Thyroid gland (tissue), 4 donors: ENCODE measurements at places on chromosomes 1 and 21. TPM values are rescaled to one million over a fixed set of nuclear protein-coding genes. Genes with fewer than 3 reads are reported as not detected.

The ATP1A4 gene
- not detected for total RNA-seq

The UBL4B gene
- not detected for total RNA-seq

The HAX1 gene
- 86.8 TPM for total RNA-seq

The CLCN6 gene
- 16.5 TPM for total RNA-seq

The RNU1-2 gene
- under 0.01 TPM for total RNA-seq

The GREM2 gene
- 1.2 TPM for total RNA-seq

The GNG5 gene
- total RNA-seq = 74.7 TPM

The TNFRSF18 gene
- 0.67 TPM for total RNA-seq

The FCER1G gene
- 19.3 TPM for total RNA-seq

The TCHH gene
- 0.11 TPM for total RNA-seq

DNA sequence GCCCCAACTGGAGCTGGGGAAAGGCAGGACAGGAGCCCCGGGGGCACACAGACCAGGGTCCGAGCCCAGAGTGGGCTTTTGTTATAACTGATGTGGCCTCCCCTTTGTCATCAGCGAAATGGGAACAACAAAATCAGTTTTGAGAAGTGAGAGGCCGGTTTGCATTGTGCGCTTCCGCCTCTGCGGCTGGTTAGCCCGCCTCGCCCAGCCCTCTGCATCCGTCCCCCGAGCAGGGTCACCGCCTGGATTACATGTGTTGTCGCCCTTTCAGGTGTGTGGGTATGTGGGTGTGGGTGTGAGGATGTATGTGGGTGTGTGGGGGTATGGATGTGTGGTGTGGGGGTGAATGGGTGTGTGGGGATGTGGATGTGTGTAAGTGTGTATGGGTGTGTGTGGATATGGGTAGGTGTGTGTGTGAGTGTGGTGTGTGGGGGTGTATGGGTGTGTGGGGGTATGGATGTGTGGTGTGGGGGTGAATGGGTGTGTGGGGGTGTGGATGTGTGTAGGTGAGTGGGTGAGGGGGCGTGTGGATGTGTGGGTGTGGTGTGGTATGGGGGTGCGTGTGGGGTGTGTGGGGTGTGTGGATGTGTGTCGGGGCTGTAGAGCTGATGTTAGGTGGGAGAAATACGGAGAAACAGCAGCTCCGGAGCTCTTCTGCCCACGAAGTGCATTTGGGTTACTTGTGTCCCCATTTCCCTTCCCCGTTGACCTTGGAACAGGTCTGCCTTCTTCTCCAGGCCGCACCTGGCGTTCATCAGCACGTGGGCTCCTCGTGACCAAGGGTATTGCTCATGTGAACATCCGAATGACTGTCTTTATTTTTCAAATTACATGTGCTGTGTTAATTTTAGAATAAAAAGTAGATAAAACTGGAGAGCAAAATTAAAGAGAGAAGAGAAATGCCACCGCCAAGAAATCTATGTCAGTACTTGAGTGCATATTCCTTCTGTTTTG is 67.6 kb downstream of the FHAD1 start:
- no peaks in the 10 kb centered on the region for H3K27me3 ChIP-seq
- no peaks in the 10 kb centered on the region for H3K36me3 ChIP-seq
- H3K27ac ChIP-seq = no peak overlapping the region
- no peaks in the 10 kb centered on the region for H3K4me1 ChIP-seq
- H3K4me3 ChIP-seq = no peak overlapping the region

DNA sequence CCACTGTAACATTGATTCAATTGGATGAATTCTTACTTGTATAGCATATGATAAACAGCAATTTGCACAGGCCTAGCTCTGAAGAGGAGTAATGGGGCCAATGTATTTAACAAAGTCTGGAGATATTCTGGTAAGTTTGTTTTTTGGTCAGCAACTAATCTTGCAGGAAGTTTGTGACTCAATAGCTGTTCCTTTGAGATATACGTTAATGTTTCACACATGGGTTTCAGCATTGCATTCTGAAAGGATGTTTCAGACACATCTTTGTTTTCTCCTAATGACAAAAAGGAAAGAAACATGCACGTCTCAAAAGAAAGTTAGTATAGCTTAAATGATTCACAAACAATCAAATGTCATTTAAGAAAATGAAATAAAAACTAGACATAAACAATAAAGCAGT is 49.0 kb downstream of the LTN1 start:
- H3K27me3 ChIP-seq = no peaks in the 10 kb centered on the region
- no peak for DNase-seq
- H3K36me3 ChIP-seq = peaks cover 5% of the 10 kb centered on the region
- H3K27ac ChIP-seq = no peak overlapping the region
- no peak overlapping the region for H3K4me3 ChIP-seq
- no peaks in the 10 kb centered on the region for H3K4me1 ChIP-seq

GRCh38 chr1:31800674-31800967 is 15.2 kb downstream of the SPOCD1 start:
- no peak overlapping the region for H3K4me3 ChIP-seq
- no peak for DNase-seq
- H3K27ac ChIP-seq = no peak overlapping the region
- H3K4me1 ChIP-seq = no peaks in the 10 kb centered on the region
- no peaks in the 10 kb centered on the region for H3K36me3 ChIP-seq

GRCh38 chr1:84425150-84425896 is 27.0 kb downstream of the DNASE2B start:
- H3K4me1 ChIP-seq = no peaks in the 10 kb centered on the region
- no peak overlapping the region for H3K4me3 ChIP-seq
- no peaks in the 10 kb centered on the region for H3K36me3 ChIP-seq

DNA sequence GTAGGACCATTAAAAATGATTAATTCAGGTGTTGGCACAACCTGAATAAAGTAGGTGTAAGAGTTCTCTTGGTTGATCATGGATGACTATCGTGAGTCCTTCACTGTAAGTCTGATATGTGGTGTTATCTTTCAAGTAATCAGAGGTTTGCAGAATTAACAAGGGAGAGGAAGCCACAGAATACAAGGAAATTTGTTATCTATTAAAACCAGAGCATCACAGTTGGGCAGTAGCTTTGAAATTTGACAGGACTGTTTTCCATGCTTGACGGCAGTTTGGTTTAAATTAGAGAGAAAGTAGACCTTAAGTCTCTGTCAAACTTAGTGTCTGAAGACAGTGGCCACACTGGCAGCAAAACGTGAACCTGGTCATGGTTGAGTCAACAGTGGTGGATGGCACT is 139.5 kb upstream of the KCNK2 start:
- no peak for DNase-seq
- H3K27me3 ChIP-seq = no peaks in the 10 kb centered on the region
- H3K27ac ChIP-seq = no peak overlapping the region
- no peaks in the 10 kb centered on the region for H3K4me1 ChIP-seq
- H3K36me3 ChIP-seq = no peaks in the 10 kb centered on the region
- no peak overlapping the region for H3K4me3 ChIP-seq

DNA sequence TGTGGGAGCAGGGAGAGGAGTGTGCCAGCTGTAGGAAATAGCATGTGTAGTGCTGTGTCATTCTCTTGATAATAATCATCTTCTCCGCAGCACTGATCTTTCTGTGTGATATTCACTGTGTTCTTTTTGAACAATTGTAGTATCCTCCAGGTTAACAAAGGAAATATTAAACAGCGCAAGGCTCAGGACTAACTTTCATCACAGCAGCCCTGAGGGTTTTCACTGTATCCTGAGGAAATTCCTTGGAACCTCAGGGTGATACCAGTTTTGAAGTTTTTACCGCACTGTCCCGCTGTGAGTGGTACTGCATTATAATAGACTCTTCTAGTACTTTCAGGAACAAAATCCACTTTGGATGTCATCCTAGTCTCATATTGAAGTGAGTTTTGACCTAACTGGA is 228.4 kb upstream of the COA6 start:
- H3K4me3 ChIP-seq = no peak overlapping the region
- H3K4me1 ChIP-seq = no peaks in the 10 kb centered on the region
- no peak overlapping the region for H3K27ac ChIP-seq
- H3K36me3 ChIP-seq = no peaks in the 10 kb centered on the region

DNA sequence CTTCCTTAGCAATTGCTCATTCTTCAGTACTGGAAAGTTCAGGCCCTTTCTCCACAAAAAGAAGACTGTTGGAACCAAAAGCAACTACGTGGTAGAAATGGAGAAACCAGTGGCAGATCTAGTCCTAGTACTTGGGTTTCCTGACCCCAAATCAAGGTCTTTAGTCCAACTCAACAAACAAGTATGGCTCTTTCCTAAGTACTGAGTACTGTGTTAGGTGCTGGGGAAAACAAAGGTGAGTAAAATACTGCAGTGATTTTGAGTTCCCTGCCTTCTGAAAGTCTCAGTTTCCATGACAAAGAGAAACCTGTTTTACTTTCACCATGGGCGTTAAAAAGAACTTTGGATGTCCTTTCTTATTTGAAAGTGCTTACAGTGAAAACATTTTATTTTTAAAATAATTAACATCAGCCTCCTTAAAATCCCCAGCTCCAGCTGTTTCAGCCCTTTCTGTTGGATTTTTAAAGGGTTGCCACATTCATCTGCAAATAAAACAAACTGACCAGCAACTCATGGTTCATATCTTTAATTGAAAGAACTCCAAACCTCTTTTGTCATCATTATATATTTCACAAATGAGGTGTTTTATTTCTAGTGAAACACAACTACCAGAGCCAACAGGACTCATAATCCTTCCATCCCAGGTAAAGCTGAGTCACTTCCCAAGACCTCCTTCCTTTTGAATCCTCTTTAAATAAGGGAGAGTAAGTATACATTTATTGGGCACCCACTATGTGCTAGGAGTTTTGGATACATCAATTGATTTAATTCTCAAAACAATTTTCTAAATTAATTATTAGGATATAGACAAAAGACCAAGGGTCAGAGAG is 35.4 kb downstream of the PLPP3 start:
- H3K4me3 ChIP-seq = no peak overlapping the region
- no peaks in the 10 kb centered on the region for H3K36me3 ChIP-seq
- H3K27ac ChIP-seq = peak overlapping the region; percentile 76
- no peak for DNase-seq
- H3K27me3 ChIP-seq = no peaks in the 10 kb centered on the region

- DNase-seq = no peak
- H3K4me3 ChIP-seq = no peak overlapping the region
- no peaks in the 10 kb centered on the region for H3K36me3 ChIP-seq
- no peak overlapping the region for H3K27ac ChIP-seq
Observed at GRCh38 chr1:227911376-227911775, 36.4 kb downstream of the WNT9A start.

DNA sequence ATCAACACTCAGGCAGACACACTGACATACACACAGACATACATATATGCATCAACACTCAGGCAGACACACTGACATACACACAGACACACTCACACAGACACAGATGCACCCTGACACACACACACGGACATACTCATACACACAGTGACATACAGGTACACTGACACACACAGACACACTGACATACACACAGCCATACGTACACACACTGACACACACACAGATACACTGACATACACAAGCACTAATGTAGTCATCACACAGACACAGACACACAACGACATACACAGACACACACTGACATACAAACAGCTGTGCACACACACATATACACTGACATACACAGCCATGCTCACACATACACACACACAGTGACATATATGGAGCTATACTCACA is 131.0 kb upstream of the CSF3R start:
- H3K27me3 ChIP-seq = no peaks in the 10 kb centered on the region
- no peaks in the 10 kb centered on the region for H3K36me3 ChIP-seq
- DNase-seq = no peak
- H3K4me3 ChIP-seq = no peak overlapping the region
- no peak overlapping the region for H3K27ac ChIP-seq

GRCh38 chr1:150626150-150626549 is 3.3 kb downstream of the ENSA start:
- DNase-seq = no peak
- H3K4me1 ChIP-seq = peaks cover 29% of the 10 kb centered on the region
- H3K27me3 ChIP-seq = no peaks in the 10 kb centered on the region
- no peak overlapping the region for H3K4me3 ChIP-seq
- H3K36me3 ChIP-seq = peaks cover 51% of the 10 kb centered on the region

DNA sequence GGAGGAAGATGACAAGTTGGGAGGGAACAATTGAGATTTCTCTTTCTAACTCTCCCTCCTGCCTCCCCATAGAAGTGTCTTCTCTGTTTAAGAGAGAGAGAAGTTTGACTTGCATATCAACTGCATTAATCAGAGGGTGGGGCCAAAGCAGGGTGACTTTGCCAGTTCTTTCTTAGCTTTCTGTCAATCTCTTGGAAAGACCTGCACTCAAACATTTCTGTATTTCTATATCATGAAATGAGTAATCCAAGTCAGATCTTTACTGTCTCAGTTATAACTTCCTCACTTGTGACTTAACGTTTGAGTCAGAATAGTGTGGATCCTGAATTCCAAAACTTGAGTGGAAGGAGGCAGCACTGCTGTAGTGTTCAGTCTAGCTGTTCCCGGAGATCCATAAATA is 180.8 kb upstream of the KCNK2 start:
- H3K36me3 ChIP-seq = no peaks in the 10 kb centered on the region
- H3K4me3 ChIP-seq = no peak overlapping the region
- peak; percentile 7 for DNase-seq
- H3K27me3 ChIP-seq = no peaks in the 10 kb centered on the region
- peak overlapping the region; percentile 70 for H3K27ac ChIP-seq
- peaks cover 40% of the 10 kb centered on the region for H3K4me1 ChIP-seq

- H3K27me3 ChIP-seq = no peaks in the 10 kb centered on the region
- H3K4me1 ChIP-seq = no peaks in the 10 kb centered on the region
- H3K4me3 ChIP-seq = no peak overlapping the region
- no peaks in the 10 kb centered on the region for H3K36me3 ChIP-seq
Observed at GRCh38 chr1:176837708-176838107, 326.8 kb downstream of the ASTN1 start.

DNA sequence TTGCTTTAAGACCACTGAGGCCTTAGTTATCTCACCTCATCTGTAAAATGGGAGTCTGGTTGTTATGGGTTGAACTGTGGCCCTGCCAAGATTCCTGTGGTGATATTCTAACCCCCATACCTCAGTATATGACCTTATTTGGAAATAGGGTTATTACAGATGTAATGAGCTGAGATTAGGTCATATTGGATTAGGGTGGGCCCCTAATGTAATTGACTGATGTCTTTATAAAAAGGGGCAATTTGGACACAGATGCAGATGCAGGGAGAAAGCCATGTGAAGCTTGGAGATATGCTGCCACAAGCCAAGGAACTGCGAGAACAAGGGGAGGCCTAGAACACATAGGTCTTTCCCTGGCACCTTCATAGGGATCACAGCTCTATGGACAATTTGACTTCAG is 3.9 kb downstream of the C1orf87 start:
- DNase-seq = no peak
- no peaks in the 10 kb centered on the region for H3K4me1 ChIP-seq
- no peak overlapping the region for H3K27ac ChIP-seq
- H3K27me3 ChIP-seq = no peaks in the 10 kb centered on the region
- H3K36me3 ChIP-seq = no peaks in the 10 kb centered on the region

GRCh38 chr1:158752155-158752712 is 2.3 kb upstream of the OR6K6 start:
- DNase-seq = no peak
- no peak overlapping the region for H3K4me3 ChIP-seq
- H3K4me1 ChIP-seq = no peaks in the 10 kb centered on the region
- H3K27me3 ChIP-seq = no peaks in the 10 kb centered on the region
- H3K27ac ChIP-seq = no peak overlapping the region

GRCh38 chr1:87530042-87530807 is 201.5 kb downstream of the LMO4 start:
- no peaks in the 10 kb centered on the region for H3K4me1 ChIP-seq
- no peaks in the 10 kb centered on the region for H3K36me3 ChIP-seq
- DNase-seq = no peak
- no peaks in the 10 kb centered on the region for H3K27me3 ChIP-seq
